ENCODE measurements at places on chromosomes 4 and X.

DNA sequence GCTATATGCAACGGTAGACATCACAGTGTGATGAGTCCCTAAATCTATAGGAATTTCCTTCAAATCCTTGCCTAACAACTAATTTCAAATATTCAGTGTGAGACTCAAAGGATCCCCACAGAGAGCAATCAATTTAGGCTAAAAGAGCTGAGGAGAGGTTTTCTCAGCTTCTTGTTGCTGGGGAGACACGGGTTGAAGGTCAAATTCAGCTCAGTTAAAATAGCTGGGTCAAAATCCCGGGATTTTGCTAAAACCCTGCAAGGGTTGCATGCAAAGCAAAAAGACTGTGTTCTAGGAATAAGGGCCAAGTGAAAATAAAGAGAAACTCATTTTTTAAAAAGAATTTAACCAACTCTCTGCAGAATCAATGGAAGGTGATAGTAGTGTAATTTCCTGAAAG is 1073.4 kb downstream of the NLGN4X start:
- DNase-seq: no peak

DNA sequence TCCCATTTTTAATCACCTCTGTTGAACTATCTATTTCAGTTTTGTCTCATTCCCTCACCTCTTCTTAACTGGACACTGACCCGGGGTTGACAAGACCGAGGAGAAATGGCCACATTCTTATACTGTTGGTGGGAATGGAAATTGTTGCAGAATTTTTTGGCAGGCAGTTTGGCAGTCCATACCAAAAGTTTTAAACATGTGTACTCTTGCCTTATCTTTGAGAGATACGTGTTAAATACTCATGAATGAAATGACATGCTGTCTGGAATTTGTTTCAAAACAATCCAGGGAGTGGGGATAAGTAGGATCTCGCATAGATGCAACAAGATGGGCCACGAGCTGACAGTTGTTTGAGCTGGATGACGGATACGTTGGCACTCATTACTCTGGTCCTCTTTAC is 12.1 kb downstream of the FGFBP1 start:
- DNase-seq: no peak

- no peak for DNase-seq
These were observed 29.1 kb downstream of the NELFA start for GRCh38 chr4:1979477-1980196.

DNA sequence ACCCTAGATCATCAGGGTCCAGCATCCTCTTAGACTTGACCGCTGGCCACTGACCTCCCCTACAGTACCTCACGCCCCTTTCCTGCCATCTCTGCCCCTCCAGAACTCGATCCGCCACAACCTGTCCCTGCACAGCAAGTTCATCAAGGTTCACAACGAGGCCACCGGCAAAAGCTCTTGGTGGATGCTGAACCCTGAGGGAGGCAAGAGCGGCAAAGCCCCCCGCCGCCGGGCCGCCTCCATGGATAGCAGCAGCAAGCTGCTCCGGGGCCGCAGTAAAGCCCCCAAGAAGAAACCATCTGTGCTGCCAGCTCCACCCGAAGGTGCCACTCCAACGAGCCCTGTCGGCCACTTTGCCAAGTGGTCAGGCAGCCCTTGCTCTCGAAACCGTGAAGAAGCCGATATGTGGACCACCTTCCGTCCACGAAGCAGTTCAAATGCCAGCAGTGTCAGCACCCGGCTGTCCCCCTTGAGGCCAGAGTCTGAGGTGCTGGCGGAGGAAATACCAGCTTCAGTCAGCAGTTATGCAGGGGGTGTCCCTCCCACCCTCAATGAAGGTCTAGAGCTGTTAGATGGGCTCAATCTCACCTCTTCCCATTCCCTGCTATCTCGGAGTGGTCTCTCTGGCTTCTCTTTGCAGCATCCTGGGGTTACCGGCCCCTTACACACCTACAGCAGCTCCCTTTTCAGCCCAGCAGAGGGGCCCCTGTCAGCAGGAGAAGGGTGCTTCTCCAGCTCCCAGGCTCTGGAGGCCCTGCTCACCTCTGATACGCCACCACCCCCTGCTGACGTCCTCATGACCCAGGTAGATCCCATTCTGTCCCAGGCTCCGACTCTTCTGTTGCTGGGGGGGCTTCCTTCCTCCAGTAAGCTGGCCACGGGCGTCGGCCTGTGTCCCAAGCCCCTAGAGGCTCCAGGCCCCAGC is 5.2 kb downstream of the FOXO4 start:
- DNase-seq: no peak

DNA sequence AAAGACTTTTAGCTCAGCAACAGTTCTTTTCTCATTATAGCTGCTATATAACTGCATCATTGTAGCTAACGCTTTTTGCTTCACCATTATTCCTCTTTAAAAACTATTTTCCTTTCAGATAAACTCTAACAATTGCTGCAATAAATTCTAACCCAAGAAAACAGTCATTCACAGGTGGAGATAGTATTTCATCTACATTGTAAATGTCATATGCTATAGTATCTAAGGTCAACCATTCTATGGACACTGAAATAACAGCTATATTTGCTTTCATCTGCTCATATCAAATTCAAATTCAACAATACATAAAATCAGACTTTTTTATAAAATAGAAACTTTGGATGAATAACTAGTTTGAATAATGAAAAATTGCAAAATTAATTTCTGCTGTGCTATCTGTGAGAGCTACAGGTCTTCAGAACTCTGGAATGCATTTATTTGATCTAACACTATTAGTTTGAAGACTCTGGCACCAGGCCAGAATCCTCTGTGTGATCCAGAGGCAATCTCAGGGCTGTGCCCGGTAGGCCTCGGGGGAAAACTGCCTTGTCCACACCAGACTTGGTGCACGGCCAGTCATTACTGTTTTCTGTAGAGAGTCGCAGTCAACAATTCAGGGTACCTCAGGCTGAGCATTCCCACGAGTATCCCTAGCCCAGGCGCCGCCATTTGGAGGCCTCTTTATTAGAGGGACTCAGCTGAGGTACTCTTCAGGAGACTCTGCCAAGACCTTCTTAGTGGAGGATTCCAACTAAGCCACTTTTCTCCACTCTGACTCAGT is 332.4 kb downstream of the SLC7A11 start:
- DNase-seq: no peak

- no peak for DNase-seq
These were observed 810.4 kb downstream of the TRAM1L1 start for GRCh38 chr4:116275006-116275405.

GRCh38 chrX:49237060-49237459 is 1.8 kb downstream of the CCDC22 start:
- no peak for DNase-seq

DNA sequence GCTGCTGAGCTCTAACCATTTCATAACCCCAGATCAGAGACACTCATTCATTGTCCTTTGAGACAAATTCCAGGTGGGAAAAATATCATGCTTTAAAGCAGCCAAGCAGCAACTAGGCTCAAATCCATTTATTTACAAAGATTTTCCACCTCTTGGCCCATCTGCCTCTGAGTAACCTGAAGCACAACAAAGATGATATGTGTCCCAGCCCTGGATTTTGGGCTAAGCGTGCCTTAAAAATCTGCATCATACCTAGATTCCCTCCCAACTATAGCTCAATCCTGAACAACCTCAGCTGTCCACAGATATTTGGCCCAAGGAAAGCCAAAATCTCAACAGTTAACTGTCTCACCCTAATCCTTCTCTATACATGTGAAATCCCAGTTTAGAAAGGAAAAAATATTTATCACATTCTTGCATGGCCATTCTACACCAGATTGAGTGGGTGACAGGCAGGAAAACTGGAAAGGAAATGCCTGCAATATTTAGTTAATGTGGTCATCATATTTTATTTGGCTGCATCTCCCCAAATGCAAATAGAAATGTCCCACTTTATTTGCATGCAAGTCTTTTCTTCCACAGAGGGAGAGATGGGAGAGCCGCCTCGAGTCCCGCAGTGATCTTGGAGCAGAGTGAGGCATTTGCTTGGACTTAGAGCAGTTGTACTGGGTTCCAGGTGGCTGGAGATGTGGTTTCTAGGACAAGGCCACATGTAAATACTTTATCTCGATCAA is 146.4 kb upstream of the EOLA2 start:
- DNase-seq: no peak

GRCh38 chr4:2352171-2352570 is 66.3 kb downstream of the ZFYVE28 start:
- DNase-seq: no peak

- no peak for DNase-seq
These were observed 8.3 kb downstream of the SLC10A6 start for GRCh38 chr4:86840858-86841257.

DNA sequence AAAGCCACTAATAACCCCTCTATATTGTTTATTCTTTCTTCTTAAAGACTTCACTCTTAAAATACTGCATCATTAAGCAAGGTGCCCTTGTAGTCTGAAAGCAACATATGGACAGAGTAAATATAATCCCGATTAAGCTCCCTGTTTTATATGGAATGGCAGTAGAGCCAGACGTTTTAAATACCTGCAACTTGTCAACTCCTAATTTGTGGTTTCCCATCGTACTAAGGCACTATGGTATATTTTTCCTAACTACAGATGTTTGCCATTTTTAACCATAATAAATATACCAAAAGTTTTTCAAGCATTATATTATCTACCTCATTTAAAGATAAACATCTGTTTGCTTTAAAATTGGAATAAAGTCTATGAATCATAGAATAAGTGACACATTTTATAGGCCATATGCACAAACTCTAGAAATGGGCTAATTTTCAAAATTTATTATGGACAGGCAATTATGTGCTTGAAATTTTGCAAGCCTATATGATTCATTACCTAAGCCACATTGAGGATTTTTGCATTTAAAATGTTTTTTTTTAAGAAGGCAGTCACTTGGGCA is 194.6 kb downstream of the FRMPD4 start:
- DNase-seq: no peak

DNA sequence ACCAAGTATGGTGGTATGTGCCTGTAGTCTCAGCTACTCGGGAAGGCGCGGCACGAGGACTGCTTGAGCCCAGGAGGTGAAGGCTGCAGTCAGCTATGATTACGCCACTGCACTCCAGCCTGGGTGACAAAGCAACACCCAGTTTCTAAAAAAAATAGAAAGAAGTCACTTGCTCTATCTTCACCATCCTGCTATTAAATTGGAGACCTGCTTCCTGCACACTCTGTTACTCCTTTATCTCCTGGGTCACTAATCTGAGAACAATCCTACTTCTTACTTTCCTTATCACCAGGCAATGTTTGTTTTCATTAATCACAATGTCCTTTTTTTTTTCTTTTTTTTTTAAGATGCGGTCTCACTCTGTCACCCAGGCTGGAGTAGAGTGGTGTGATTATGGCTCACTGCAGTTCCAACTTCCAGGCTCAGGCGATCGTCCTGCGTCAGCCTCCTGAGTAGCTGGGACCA is 16.2 kb downstream of the PRKX start:
- DNase-seq: no peak

DNA sequence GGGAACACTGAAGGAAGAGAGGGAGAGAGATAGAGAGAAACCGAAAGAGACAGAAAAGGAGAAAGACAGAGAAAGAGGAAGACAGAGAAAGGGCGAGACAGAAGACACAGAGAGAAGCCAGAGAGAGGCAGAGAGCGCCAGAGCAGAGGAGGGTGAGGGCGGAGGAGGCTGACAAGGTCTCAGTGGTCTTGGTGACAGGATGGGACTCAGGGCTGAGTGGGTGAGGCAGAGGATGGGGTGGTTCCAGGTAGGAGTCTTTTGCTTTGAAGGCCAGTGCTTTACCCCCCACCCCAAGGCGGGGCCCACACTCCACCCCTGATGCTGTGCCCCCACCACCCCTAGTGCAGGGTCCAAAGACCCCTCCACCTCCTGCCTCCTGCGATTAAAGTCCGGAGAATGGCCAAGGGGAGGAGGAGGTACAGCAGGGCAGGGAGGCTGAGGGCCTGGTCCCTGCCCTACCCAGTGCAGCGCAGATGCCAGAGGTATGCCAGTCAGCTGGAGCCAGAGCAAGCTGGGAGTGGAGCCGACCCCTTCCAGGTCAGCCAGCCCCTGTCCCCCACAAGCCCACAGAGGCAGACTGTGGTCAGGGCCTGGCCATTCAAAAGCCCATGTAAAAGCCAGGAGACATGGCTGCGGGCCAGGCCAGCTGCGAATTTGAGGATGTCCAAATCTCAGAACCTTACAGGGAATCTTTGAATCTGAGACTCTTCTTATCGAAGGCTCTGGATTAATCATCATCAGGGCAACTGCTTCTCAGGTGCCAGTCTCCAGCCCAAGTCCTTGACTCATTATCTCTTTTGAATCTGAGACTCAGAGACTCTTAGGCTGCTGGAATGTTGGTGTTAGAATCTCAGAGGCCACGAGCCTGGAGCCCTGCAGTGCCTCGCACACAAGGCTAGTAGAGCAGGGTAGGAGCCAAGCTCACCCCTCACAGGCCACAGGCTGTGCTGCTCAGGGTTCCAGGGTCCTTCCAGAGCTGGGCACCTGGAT is 758 bp downstream of the IQSEC2 start:
- DNase-seq: no peak

GRCh38 chr4:43987331-43987944 is 461.2 kb downstream of the KCTD8 start:
- DNase-seq: no peak

GRCh38 chr4:139282065-139282720 is 2.2 kb upstream of the MGARP start:
- no peak for DNase-seq

GRCh38 chr4:7556558-7556957 is 121.8 kb upstream of the PSAPL1 start:
- DNase-seq: no peak

- DNase-seq: no peak
These were observed 104.5 kb downstream of the MFAP3L start for GRCh38 chr4:169921732-169922131.

DNA sequence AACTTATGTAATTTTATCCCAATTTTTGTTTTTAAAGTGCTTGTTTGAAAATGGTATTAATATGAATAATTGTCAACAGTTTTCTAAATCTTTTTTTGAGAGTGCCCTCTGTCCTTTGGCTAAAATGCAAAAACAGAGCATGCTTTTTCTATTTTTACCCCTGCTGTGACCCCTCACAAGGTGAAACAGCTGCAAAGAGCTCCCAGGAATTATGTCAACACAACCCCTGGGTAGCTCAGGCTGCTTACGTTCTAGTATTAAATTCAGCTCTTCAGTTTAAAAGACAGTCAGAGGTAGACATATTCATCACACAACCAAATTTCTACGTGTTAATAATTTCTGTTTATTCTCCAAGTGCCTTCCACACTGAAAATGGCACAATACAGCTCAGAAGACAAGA is 367.5 kb downstream of the PRDM5 start:
- no peak for DNase-seq

GRCh38 chr4:129455482-129455881 is 359.5 kb downstream of the C4orf33 start:
- DNase-seq: no peak

DNA sequence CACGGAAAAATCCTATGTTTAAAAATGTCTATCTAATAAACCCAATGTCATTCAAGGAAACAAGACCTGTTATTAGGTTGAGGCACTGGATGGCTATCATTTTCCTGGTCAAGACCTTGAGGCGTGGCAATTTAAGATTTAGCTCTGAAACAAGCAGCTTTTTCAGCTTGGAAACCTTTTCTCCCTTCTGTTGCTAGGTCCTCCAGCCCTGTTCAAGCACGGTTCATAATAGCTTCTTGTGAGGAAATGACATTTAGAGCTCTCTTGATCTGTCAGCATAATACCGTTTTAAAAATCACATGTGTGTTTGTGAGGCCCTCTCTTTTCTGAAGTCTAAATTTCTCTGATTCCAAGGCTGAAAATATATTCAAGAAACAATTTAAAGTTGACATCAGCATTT is 133.6 kb upstream of the GRPR start:
- DNase-seq: no peak

Measured in stimulated activated CD8-positive, alpha-beta memory T cell treated with anti-CD3 and anti-CD28 coated beads, Interleukin-4, amount 100 ng/mL, for 1 hour (primary cell).